ENCODE measurements at places on chromosomes 7 and 10. TPM values are rescaled to one million over a fixed set of nuclear protein-coding genes. Genes with fewer than 3 reads are reported as not detected.

Gene PPP1R17
- not detected for total RNA-seq

Gene ASB13
- total RNA-seq: 24.6 TPM

Gene CLDN12
- 37.5 TPM for total RNA-seq

Gene MINDY3
- 15.0 TPM for total RNA-seq

Gene CLDN4
- total RNA-seq: 5.8 TPM

Gene SERPINE1
- total RNA-seq: 1,637 TPM

Gene MUC3A
- total RNA-seq: 13.2 TPM

Gene SDK1
- total RNA-seq: 0.50 TPM

Gene UNC5B
- total RNA-seq: 2.8 TPM

Gene TSPAN13
- 14.4 TPM for total RNA-seq

Gene PALD1
- 6.7 TPM for total RNA-seq

Gene ZNF92
- 5.2 TPM for total RNA-seq

Gene SPOCK2
- total RNA-seq: 0.58 TPM

Gene LOXL4
- 1.6 TPM for total RNA-seq

Gene NUTM2D
- 1.7 TPM for total RNA-seq

Gene SLC39A12
- total RNA-seq: not detected

Gene LEP
- total RNA-seq: not detected

Gene IQUB
- total RNA-seq: 0.05 TPM

Gene TEX36
- total RNA-seq: not detected

Gene GARIN1A
- total RNA-seq: 0.57 TPM

Gene HTR5A
- total RNA-seq: not detected

Gene C10orf53
- not detected for total RNA-seq

Gene CAMK2B
- total RNA-seq: 0.16 TPM

Gene SPDYE6
- not detected for total RNA-seq

Gene PPP1R3A
- not detected for total RNA-seq

Gene SPDYE9
- total RNA-seq: not detected

Gene SORBS1
- total RNA-seq: 0.38 TPM

Gene GNG11
- 32.2 TPM for total RNA-seq

Gene ASZ1
- total RNA-seq: not detected

Gene NXPH1
- total RNA-seq: not detected

Gene CLCN1
- 0.05 TPM for total RNA-seq

Gene FAM180A
- 0.05 TPM for total RNA-seq

Gene PRSS37
- not detected for total RNA-seq

Gene PARP12
- 18.2 TPM for total RNA-seq

Gene ACSL5
- 0.30 TPM for total RNA-seq

Gene MAGI2
- 0.45 TPM for total RNA-seq

Gene SEMA3A
- total RNA-seq: 5.2 TPM

All from A549 treated with dexamethasone at 1 μM for 4 hours (cell line).